ENCODE measurements at places on chromosomes 4 and X.

DNA sequence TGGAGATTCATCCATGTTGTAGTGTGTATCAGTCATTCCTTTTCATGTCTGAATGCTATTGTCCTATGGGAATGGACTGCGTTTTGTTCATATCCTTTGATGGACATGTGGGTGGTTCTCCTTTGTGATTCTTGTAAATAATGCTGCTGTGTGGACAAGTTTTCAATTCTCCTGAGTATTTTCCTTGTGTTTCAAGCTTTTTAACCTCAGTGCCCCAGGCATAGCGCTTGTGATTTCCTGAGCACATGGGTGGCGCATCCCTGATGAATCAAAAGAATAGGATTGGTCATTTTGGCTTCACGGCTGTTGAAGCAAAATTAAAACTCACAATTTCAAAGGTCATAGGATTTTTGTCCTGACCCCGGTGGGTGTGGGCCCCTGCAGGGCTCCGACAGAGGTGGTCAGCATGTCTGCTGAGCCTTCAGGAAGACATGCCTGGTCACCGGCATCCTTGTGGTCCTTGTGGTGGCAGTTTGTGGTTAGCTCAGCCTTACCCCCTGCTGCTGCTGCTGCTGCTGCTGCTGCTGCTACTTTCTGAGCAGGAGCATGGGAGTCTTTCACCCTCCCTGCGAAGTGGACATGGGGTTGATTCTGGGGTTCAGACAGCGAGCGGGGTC lies 30.0 kb downstream of the SHROOM2 start:
- DNase-seq: no peak

- DNase-seq: no peak
Observed at GRCh38 chr4:123405267-123405865, 8.8 kb downstream of the SPRY1 start.

DNA sequence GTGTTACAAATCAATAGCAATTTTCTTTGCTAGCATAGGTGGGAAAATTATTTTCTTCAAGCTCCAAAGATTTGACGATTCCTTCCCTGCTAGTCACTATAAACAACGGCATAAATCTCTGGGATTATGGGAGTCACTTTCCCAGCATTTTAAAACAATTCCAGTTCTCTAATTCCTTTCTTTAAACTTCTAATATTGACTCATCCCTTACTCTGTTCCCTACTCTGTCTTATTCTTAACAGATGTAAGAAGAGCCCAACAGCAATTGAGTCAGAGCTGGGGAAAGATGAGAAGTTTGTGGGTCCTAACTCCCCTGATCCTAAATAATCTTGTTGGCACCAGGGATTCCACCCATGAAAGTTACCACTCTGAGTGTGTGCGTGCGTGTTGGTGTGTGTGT lies 47.4 kb upstream of the IL21 start:
- DNase-seq: no peak

- no peak for DNase-seq
Observed at GRCh38 chr4:183960046-183960420, 54.9 kb downstream of the STOX2 start.

DNA sequence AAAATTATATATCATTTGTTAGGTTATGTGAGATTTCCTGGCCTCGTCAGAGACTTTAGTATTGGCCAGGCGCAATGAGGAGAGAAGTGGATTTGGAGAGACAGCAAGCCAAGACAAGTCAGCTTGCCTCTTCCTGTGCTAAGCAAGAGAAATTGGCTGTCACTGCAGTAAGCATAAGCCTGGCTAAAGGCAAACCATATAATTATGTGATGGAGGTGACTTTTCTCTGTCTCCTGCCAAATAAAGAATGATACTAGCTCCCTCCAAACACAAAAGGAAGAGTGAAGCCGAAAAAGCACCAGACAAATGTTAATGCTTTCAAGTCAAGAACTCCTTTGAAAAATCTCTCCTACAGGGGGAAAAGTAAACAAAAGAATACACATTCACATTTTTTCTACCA lies 2246.0 kb downstream of the ARAP2 start:
- DNase-seq: no peak

Measured in activated naive CD4-positive, alpha-beta T cell treated with anti-CD3 and anti-CD28 coated beads for 36 hours (primary cell).